ENCODE measurements at places on chromosomes 7 and 10.

DNA sequence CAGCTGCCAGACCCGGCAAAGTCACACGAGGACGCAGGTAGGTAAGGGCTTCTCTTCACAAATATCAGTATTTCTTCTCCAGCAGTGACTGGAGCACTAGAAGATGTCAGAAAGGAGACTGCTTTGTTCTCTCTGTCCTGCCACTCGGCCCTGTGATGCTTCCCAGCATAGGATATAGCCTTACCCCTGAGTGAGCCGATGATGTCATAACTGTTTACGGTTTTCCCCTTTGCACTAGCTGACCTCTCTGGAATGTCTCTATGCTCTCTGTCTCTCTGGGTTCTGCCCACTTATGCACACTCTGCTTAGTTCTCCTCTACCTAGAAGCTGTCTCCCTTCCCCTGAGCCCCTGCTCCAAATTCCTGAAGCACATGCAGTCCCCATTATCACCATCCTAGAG, 167.5 kb upstream of the PODXL start:
- no peak for DNase-seq

DNA sequence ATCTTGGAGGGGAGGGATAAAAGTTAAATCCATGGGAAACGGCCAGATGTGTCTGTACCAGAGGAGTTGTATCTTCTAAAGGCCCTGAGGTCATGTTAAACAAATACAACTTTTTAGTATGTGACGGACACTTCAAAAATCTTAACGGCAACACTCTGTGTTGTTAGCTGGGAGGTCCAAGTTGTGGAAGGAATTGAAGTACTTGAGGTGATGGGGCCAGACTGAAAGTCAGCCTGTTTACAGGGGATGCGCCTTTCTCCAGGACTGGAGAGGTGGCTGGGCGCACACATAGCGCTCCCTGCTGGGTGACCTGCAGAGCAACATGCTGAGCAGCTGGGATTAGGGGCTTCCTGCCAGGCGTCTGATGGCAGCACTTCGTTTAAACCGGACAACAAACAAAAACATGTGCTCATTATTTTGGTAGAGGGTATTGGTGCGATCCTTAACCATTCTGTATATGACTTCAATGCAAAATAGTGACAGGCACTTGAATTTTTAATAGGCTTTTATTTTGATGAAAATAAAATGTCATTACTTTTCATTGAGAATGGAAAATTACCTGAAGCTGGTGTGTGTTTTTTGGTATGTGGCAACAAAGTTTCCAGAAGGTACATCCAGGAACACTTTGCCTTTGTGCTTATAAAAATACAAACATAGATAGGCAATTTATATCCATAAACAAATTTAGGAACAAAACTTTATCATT, 198.2 kb downstream of the MLLT10 start:
- peak; percentile 41 for DNase-seq

- DNase-seq, result no peak
These were observed 8.5 kb upstream of the AOAH start for GRCh38 chr7:36732806-36733205.

GRCh38 chr7:156759579-156760202, 119.1 kb downstream of the RNF32 start:
- DNase-seq, result no peak

DNA sequence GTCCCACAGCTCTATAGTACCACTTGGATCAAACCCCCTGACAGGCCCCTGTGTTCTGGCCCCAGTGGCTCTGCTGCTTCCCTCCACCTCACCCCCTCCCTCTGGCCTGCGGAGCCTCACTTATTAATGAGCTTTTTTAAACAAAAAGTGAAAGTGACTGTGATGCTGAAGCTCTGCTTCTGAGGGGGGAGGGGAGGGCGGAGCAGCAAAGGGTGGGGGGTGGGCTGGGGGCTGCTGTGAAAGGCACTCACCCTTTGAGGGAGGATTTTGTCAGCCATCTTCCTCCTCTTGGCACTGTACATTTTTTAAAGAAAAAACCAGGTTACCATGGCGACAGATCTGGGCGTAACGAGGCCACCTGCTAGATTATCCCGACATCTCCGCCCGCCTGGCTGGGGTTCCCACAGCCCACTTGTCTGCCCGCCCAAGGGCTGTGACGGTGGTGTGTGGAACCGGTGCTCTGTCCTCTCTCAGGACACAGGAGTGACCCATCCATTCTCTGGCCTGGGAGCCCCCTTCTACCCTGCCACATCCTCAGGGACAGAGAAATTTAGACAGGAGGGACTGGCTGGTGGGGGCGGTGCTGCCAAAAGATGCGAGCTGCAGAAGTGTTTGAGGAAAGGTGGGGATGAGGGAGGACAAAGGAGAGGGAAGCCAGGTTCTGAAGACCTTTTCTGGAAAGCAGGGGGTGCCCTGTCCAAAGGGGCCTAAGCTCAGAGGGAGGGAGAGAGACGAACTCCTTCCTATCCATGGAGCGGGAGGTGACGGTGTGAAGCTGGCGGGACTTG, 4.9 kb downstream of the SMARCD3 start:
- no peak for DNase-seq

DNA sequence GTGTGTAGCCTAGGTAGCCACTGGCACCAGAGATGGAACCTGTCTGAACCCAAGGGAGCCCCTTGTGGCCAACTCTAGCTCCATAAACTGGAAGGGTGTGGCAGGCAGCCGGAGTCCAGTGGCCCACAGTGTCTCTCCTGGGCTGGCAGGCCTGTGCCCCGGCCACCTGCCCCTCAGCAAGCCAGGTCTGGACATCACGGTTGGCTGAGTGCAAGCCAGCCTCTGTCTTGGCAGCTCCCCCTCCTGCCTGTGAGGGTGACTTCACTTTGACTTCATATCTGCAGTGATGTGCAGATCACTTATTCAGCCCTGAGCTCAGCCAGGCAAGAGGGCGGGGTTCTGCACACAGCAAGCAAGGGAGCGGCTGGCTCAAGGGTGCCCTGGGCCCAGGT, 1.3 kb upstream of the RET start:
- DNase-seq, result no peak

- DNase-seq, result no peak
These were observed 13.8 kb upstream of the POT1 start for GRCh38 chr7:124943472-124943871.

DNA sequence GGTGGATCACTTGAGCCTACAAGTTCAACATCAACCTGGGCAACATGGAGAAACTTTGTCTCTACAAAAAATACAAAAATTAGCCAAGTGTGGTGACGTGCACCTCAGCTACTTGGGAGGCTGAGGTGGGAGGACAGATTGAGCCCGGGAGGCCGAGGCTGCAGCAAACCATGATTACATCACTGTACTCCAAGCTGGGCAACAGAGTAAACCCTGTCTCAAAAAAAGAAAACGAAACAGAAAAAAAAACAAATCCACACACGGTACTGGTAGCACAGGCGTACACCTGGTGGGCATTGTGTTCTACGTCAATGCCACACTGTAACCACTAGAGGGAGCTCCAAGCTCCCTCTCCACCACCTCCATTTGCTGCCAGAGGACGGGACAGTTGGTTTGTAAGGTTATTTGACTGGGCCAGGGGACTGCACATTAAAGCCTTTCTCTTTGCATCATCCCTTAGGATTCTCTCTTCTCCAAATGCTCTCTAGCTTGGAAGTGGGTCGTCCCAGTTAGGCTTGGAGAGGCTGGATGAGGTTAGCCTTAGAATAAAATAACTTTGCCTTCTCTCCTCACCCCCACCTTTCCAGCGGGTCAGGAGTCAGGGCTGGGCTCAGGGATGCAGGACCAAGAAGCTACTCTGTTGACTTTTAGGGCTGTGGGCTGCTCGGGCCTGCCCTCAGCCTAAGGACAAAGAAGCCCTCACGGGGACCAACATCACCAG, 130.8 kb downstream of the SORBS1 start:
- DNase-seq, result peak; percentile 54

- no peak for DNase-seq
These were observed 3.3 kb downstream of the PTPN12 start for GRCh38 chr7:77540402-77540822.

GRCh38 chr10:43574906-43575305, 490 bp upstream of the ZNF239 start:
- DNase-seq, result no peak

- no peak for DNase-seq
These were observed 88.8 kb upstream of the BTBD16 start for GRCh38 chr10:122182308-122182707.

DNA sequence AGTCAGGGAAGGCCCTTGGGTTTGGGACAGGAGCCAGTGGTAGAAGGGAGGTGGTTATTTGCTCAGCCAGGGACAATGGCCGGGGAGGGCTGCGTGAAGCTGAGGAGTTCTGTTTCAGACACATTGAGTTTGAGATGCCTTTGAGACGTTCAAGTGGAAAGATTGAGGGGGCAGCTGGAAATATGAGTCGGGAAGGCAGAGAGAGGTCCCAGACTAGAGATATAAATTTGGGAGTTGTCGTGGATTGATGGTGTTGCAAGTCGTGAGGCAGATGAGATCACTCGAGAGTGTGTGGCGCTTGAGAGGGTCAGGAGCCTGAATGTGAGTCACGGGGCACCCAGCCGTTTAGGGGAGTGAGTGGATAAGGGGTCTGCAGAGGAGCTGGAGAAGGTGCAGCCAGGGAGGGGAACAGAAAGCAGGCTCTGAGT, 73.3 kb downstream of the ZMIZ1 start:
- no peak for DNase-seq

DNA sequence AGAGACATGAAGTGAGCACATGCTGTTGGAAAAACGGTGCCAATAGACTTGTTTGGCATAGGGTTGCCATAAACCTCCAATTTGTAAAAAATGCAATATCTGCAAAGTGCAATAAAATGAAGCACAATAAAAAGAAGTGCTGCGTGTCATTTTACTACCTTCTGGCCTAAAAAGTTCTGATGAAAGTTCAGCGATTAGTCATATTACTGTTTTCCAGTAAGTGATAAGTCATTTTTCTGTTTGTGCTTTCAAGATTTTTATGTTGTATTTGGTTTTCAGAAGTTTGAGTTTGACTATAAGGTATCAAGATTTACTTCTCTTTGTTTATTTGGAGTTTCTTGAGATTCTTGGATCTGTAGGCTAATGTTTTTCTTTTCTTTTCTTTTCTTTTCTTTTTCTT, 16.8 kb downstream of the AOAH start:
- no peak for DNase-seq

GRCh38 chr7:2604608-2605174, 27.1 kb upstream of the TTYH3 start:
- no peak for DNase-seq

DNA sequence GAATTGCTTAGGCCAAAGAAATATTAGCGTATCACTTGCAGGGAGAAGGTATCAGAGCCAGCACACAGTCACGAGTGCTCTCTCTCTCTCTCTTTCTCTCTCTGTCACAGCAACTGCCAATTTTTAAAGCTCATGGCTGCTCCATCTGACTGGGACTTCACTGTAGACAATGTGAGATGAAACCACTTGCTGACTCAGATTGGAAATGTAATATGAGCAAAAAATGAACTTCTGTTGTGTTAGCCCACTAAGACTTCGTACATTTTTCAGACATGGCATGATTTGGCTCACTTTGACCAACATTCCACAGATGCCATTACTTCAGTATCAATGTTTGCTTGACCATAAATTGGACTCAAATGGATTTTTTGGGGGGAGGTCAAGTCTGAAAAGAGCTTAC, 68.1 kb downstream of the DGKB start:
- DNase-seq, result no peak

DNA sequence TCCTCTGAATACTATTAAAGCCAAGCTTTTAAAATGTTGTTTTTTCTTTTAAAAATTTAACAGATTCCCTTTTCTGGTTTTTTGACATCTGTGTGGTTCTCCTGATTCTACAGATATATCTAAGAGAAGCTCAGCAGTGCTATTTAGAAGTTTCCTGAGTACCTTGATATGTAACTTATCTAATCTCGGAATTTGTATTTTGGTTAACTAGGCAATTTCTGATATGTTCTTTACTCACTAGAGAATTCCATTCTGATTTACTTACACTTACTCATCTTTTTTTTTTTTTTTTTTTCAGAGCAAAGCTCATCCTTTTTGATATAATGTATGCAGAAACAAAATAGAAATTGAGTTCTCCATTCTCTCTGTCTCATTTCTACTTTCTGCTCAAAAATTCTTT, 63.8 kb downstream of the PALS2 start:
- no peak for DNase-seq

DNA sequence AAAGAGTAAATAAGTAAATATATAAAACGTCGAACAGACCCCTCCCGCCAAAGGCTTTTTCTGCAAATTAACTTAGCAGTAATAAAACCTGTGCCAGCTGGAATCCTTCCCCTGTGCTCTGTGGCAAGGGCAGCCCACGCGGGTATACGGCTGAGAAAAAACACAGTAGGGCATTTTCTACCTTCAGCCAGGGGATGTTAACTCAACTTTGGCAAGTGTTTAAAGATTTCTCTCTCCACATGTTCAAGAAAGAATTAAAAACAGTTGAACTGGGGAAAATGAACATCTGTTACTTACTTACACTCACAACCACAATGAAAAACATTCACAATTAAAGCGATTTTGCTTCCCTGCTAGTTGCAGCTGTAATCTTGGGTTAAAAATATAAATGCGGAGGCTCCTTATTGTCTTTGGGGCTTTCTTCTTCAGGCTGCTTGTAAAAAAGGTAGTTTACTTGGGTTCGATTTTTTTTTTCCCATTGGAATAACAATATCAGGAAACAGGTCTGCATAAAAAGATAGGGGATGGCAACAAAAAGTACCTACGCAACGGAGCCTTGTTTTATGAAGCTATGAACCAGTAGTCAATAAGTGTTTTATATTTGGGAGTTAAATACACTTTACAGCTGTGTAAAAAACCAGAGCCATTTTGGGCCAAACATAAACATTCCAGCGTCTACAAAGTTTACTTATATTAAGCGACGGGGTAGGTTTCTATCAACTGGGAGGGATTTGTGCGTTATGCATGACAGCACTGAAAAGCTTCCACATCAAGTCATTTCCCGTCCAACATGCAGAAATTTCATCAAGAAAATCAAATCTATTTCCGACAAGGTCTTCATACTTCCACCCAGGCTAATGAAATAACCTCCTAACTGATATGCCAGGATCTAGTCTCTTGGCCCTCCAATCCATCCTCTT, 132.7 kb downstream of the TAX1BP1 start:
- DNase-seq, result no peak

GRCh38 chr7:139538881-139539635, 15.6 kb downstream of the CLEC2L start:
- DNase-seq, result no peak

- DNase-seq, result no peak
These were observed 17.0 kb downstream of the KCP start for GRCh38 chr7:128893251-128894100.

DNA sequence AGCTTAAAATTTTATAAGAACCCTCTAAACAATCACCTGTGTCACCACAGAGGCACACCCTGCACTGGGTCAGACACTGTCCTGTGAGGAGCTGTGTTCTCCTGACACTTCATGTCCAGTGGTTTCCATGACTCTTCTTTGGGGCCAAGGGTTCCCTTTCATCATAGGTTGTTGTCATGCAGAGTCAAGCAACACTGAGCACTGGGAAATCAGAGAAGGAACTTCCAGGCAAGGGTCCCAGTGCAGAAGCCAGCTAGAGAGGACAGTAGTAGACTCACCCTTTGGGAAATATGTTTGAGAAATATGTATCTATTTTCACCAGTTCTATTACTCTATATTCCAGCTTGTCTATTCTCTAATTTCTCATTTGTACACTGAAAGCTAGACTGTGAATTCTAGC, 56.4 kb upstream of the PRSS58 start:
- DNase-seq, result no peak

Data from AML-193 (cell line).